ENCODE measurements at places on chromosomes 12 and 14.

DNA sequence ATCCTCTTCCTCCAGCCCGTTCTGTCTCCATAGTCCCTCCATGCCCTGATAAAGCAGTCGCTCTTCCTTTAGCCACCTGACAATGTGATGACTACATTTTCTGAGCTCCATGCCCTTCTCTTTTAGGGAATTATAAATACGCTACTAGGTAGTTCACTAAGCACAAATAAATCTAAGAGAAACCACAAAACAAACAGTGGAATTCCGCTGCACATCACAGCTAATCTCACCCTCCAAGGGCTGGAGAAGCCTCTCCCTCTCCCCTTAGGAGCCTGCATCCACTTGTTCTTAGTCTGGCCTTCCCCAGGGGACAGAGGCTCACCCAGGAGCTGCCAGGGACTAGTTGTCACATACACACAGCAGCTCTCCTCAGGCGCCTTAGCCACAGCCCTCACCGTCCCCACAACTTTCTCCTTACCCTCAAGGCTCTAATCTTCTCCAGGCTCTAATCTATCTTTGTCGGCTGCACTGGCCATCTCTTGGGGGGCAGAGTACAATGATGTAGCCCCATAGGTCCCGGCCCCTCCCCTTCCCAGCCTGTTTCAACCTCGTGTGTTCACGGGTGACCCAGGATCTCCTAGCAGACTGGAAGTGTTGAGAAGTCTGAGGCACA is 55.9 kb upstream of the GPR68 start:
- no peak for DNase-seq

DNA sequence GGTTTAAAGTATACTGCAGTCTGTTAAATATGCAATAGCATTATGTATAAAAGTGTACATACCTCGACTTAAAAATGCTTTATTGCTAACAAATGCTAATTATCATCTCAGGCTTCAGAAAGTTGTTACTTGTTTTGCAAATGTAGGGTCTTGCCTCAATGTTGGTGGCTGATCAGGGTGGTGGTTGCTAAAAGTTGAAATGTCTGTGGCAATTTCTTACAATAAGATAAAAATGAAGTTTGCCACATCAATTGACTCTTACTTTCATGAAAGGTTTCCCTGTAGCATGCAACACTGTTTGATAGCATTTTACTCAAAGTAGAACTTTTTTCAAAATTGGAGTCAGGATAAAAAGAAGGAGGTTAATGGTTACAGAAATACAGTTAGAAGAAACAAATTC is 407.7 kb upstream of the OR4E1 start:
- no peak for DNase-seq

GRCh38 chr12:92145481-92145730 is 240 bp downstream of the BTG1 start:
- DNase-seq: peak; percentile 38

GRCh38 chr14:78933948-78934524 is 763.9 kb downstream of the NRXN3 start:
- no peak for DNase-seq

- no peak for DNase-seq
These were observed 35.0 kb downstream of the PIK3C2G start for GRCh38 chr12:18296201-18296908.

DNA sequence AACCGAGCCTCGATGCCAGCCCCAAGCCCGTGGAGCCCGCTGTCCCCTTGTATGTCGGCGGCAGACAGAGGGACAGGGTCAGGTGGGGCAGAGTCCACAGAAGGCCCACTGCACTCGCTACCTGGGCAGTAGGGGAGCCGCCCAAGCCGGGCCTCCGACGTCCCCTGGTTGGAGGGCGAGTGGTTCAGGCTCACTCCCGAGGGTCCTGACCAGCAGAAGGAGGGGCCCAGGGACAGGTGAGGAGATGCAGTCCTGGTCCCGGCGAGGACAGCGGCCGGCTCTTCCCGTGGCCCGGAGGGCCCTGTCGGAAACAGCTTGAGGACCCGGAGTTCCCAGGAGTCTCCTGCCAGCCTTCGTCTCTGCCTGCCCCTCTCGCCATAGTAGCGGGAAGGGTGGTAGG is 216.7 kb upstream of the SFSWAP start:
- no peak for DNase-seq

- no peak for DNase-seq
These were observed 386.3 kb upstream of the TMTC1 start for GRCh38 chr12:30169839-30170591.

DNA sequence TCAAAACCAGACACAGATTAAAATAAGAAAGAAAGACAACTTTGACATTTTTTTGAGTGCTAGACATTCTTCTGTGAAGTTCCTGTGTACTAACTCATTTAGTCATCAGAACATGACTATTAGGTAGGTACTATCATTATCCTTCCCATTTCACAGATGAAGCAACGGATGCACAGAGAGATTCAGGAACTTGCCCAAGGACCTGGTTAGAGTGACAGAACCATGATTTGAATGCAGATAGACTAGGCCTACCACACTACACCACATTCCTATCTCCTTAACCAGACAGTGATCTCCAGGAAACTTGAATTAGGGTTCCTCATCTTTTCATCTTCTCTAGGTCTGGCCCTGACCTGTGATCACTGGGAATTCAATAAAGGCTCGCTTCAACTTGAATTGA is 54.4 kb upstream of the MED13L start:
- DNase-seq: no peak

DNA sequence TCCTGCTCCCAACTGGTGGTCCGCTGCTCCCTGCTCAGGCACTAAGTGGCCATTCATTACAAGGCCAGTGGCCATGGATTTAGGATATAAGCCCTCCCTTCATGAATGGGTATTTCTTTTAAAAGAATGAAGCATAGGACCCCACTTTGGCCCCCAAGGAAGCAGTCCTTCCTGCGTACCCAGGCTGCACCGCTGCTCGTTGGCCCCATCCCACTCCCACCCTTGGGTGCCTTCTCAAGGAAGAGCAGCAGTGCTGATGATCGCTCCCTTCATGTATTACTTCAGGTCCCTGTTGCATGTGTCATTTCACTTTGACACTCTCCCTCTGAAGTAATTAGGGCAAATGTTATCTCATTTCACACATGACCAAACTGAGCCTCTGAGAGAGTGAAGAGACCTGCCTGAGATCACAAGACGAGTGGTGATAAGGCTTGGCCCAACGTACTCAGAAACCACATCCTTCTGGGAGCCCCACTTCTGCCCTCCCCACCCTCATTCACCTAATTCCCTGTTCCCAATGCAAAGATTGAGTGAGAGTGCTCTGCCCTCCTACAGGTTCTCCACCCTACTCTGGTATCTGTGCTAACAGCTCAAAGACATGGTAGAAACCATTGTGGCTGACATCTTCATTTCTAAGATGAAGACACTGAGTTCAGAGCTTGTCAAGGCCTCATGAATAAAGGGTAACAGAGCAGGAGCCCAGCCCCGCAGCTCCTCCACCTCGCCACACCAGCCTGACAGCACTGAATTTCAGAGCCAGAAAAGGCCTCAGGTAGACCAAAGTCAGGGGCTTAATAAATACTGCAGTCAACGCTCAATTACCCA is 10.3 kb upstream of the KRT2 start:
- no peak for DNase-seq

DNA sequence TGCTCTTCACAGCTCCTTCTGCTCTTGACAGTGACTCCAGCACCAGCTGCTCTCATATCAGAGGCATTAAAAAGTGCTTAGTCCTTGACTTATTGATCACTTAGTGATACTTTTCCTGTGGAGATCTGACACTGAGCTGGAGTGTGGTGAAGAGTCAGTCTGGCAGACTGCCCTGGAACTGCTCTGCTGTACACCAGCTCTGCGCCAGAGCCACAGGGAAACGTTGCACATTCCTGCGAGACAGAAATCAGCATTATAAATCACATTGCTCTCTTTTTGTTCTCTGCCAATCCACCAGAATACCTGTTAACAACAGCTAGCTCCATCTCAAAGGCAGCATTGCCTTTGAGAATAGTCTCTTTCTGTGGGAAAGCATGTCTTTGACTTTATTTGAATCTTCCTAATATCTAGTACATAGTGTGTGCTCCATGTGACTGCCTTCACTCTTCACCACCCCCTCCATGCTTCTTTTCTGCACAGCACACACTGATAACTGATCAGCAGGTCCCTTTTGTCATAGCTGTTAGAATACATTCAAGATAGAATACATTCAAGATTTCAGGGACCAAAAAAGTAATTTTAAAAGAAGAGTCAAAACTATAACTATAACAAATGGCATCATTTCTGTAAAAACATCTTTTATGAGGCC is 48.2 kb upstream of the VSX2 start:
- DNase-seq: no peak
